Ovary (tissue), 10 donors: ENCODE measurements at places on chromosomes 3 and 15. TPM values are rescaled to one million over a fixed set of nuclear protein-coding genes. Genes with fewer than 3 reads are reported as not detected.
A peak's percentile ranks its signal among the peaks of the same experiment; 100 is the strongest.

Gene NKIRAS1
- 12.1 TPM for total RNA-seq

GRCh38 chr3:114857299-114857701 lies 289.8 kb downstream of the ZBTB20 start:
- H3K27ac ChIP-seq: no peak overlapping the region
- no peaks in the 10 kb centered on the region for H3K4me1 ChIP-seq
- H3K27me3 ChIP-seq: no peaks in the 10 kb centered on the region
- H3K36me3 ChIP-seq: no peaks in the 10 kb centered on the region

- H3K4me1 ChIP-seq: peaks cover 7% of the 10 kb centered on the region
- peak; percentile 50 for DNase-seq
- no peaks in the 10 kb centered on the region for H3K36me3 ChIP-seq
- H3K4me3 ChIP-seq: no peak overlapping the region
Measured at GRCh38 chr3:40924559-40925141, 274.7 kb upstream of the CTNNB1 start.

Gene DOCK3
- not detected for total RNA-seq

Gene GAP43
- total RNA-seq: not detected

DNA sequence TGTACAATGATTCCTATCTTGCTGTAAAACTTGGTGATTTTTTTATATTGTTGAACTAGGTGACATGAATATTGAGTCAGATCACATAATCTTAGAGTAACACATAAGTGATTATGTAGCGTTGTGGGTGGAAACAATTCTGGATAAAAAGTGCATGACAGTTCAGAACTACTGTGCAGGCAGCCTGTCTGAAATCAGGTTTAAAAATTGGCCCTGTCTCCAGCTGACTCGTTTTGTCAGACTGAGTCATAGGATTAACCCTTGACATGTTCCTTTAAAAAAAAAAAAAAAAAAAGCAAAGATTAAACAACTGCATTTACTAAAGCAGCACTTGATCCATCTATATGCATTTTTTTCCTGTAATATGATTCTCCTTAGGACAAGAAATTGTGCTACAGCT lies 160.0 kb upstream of the CGNL1 start:
- no peaks in the 10 kb centered on the region for H3K36me3 ChIP-seq
- no peaks in the 10 kb centered on the region for H3K27me3 ChIP-seq
- H3K27ac ChIP-seq: no peak overlapping the region
- H3K4me1 ChIP-seq: peaks cover 4% of the 10 kb centered on the region
- no peak for DNase-seq

DNA sequence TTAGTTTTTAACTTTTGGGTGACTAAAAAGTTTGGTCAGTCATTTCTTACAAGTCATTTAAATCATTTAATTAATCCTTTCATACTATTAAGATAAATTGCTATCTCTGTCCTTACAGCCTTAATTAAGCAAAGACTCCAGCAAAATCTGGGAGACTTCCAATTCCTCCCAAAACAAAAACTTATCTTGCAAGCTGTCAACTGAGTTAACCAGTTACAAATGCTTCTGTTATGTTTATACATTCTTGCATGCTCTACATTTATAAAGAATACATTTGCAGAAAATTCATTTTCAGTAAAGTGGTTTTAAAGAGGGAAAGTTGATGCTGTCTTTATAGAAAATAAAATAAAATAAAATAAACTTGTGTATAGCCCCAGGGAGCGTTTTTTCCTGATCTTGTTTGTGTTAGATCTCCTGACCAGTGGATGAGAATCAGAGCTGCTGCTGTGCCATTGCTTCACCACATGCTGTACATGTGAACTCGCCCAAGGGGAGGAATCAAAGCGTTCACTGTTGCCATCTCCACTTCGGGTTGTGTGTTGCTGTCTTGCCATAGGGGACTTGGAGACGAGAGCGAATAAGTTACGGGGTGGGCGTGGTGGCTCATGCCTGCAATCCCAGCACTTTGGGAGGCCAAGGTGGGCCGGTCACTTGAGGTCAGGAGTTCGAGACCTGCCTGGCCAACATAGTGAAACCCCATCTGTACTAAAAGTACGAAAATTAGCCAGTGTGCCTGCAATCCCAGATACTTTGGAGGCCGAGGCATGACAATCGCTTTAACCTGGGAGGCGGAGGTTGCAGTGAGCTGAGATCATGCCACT lies 5.5 kb downstream of the CCR4 start:
- DNase-seq: no peak
- no peaks in the 10 kb centered on the region for H3K36me3 ChIP-seq
- no peak overlapping the region for H3K4me3 ChIP-seq
- H3K27me3 ChIP-seq: no peaks in the 10 kb centered on the region
- H3K27ac ChIP-seq: no peak overlapping the region
- peaks cover 6% of the 10 kb centered on the region for H3K4me1 ChIP-seq

DNA sequence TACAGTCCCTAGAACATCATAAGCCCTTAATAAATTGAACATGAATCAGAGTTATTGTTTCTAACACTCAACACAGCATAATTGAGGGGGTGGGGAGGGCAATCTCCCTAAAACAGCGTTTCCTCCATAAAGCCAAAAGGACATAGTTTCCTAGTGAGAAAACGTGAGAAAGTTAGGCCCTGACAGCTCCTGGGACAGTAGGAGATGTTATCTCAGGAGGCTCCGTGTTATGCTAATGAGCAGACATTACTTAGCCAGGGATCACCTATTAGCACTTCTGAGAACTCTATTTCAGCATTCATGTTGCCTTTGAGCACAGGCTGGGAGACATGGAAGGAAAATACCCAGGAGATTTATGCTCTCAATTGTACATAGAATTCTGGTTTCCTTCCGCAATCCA lies 229.1 kb upstream of the ADAMTS9 start:
- H3K4me3 ChIP-seq: no peak overlapping the region
- no peaks in the 10 kb centered on the region for H3K27me3 ChIP-seq
- no peak overlapping the region for H3K27ac ChIP-seq

- H3K36me3 ChIP-seq: no peaks in the 10 kb centered on the region
- H3K4me3 ChIP-seq: no peak overlapping the region
- H3K27me3 ChIP-seq: no peaks in the 10 kb centered on the region
- no peak for DNase-seq
Measured at GRCh38 chr3:111509308-111509707, 32.7 kb upstream of the CD96 start.

Gene SPTSSB
- not detected for total RNA-seq

DNA sequence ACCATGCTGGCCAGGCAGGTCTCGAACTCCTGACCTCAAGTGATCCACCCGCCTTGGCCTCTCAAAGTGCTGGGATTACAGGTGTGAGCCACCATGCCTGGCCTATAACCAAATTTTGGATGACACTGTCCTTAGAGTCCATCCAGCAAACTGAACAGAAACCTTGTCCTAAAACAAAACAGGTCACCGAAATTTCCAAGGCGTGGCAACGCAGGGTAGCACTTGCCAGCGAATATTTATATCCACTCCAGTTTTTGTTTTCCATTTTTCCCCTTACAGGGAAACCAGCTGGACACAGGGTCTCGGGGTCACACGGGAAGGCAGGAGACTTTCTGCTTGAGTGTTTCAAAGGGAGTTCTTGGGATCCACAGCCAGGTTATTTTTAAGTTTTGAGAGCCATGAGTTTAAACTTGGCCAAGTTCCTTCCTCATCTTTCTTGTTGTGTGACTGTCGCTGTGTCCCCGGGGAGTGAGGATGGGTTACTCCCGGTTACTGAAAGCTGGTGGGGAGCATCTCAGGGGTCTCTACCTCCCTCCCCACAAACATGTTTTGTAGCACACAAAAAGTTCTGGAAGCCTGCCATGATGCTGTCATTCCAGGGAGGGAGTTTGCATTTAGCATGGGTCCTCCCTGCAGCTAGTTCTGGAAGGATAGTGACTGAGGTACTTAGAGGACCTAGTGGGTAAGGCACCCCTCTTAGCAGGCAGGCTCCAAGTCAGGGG lies 12.6 kb downstream of the LIMD1 start:
- peaks cover 21% of the 10 kb centered on the region for H3K4me1 ChIP-seq
- no peaks in the 10 kb centered on the region for H3K27me3 ChIP-seq
- DNase-seq: peak; percentile 74
- H3K27ac ChIP-seq: no peak overlapping the region

DNA sequence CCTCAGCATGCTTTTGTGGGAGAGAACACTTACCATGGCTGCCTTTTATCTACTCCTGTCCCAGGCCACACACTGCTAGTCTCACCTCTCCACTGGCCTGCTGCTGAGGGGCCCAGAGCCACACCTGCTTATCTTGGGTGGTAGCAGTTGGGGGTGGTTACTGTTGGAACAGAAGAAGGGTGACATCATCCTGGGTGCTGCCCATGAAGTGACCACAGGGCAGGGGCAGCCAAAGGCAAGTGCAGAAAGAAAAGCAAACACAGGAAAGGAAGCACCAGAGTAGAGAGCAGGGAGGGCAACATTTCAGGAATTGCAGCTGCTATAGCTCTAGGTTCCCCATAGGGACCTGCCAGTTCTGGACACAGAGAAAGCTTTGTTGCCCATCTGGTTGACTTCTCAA lies 345.2 kb downstream of the VPS13C start:
- H3K27ac ChIP-seq: no peak overlapping the region
- DNase-seq: no peak
- H3K36me3 ChIP-seq: no peaks in the 10 kb centered on the region
- no peaks in the 10 kb centered on the region for H3K4me1 ChIP-seq

- no peak overlapping the region for H3K27ac ChIP-seq
- H3K4me1 ChIP-seq: no peaks in the 10 kb centered on the region
- no peaks in the 10 kb centered on the region for H3K36me3 ChIP-seq
- H3K27me3 ChIP-seq: no peaks in the 10 kb centered on the region
Measured at GRCh38 chr15:70647396-70647795, 116.0 kb downstream of the UACA start.

Gene A4GNT
- total RNA-seq: not detected

Gene SEMA6D
- total RNA-seq: 39.8 TPM

DNA sequence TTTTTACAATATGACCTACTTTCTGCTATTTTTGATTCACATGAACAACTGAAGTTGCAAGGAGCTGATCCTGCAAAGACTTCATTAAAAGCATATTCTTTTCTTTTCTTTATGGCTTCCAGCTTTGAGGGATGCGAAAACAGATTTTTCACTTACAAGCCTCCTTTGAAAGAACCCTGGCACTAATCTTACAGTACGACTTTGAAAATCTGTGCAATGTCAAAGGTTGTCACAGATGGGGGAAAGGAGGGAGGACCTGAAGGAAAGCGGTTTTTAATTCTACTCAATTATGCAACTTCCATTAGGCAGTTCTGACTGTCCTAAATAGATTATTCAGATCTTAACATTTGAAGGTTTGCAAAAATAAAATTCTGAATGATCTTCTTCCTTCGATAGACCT lies 130.5 kb downstream of the TNIK start:
- H3K36me3 ChIP-seq: no peaks in the 10 kb centered on the region
- no peak overlapping the region for H3K4me3 ChIP-seq
- no peaks in the 10 kb centered on the region for H3K4me1 ChIP-seq
- no peaks in the 10 kb centered on the region for H3K27me3 ChIP-seq
- H3K27ac ChIP-seq: no peak overlapping the region

DNA sequence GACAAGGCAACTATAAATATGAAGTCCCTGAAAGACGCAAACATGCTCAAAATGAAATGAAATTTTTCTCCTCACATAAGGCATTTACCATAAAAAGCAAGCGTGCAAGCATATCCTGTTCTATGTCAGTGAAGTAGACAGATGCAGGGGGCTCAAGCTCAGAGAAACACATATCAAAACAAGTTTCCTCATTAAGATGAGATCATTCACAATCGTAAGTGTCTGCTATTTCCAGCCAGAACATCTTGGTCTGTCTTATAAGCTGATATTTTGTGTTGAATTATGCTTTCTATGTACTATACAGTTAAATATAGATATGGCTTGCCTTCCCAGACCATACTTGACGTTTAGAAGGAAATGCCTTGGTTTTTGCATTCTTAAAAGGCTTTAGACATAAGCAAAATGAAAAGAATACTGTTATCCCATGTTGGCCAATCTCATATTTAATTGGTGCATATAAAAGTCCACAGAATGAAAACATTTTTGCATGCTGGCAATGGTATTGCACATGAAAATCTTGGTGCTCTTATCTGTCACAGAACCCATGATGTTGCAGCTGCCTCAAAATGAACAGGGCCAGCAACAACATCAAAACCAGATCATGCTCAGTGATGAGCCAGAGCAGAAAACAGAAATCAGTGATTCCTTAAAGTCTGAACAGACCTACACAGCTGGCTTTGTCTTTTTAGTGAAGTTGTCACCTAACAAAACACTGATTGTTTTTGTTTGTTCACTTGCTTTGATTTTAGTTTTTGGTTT lies 65.4 kb downstream of the SIDT1 start:
- H3K27me3 ChIP-seq: no peaks in the 10 kb centered on the region
- H3K36me3 ChIP-seq: no peaks in the 10 kb centered on the region
- no peak overlapping the region for H3K27ac ChIP-seq
- peaks cover 2% of the 10 kb centered on the region for H3K4me1 ChIP-seq

- H3K4me3 ChIP-seq: no peak overlapping the region
- no peaks in the 10 kb centered on the region for H3K36me3 ChIP-seq
- no peak overlapping the region for H3K27ac ChIP-seq
Measured at GRCh38 chr3:13368834-13369233, 51.3 kb downstream of the NUP210 start.

DNA sequence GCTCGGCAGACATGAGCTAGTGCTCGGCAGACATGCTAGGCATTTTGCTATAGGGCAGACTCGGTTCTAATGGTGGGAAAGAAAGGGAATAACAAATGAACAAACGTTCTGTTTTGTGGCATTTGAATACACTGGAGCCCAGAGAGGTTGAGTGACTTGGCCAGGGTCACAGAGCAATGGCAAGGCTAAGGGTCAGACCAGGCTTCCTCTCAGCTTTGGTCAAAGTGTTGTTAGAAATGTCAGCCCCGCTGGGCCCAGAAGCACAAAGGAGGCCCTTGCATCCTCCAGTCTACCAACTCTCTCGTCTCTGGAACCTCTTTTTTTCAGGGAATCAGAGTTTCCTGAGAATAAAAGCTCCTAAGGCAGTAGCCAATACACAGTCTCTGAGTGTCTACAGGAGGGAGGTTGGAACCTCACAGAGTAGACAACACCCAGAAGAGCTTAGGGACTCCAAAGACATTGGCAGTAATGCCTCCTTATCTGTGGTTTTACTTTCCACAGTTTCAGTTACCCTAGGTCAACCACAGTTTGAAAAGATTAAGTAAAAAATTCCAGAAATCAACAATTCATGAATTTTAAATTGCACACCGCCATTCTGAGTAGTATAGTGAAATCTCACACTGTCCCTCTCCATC lies 47.3 kb downstream of the SSUH2 start:
- no peaks in the 10 kb centered on the region for H3K27me3 ChIP-seq
- no peaks in the 10 kb centered on the region for H3K4me1 ChIP-seq
- no peak overlapping the region for H3K4me3 ChIP-seq
- H3K27ac ChIP-seq: no peak overlapping the region
- H3K36me3 ChIP-seq: no peaks in the 10 kb centered on the region
- DNase-seq: no peak

GRCh38 chr3:65924762-65925161 lies 114.0 kb downstream of the MAGI1 start:
- no peaks in the 10 kb centered on the region for H3K36me3 ChIP-seq
- no peak overlapping the region for H3K4me3 ChIP-seq
- H3K4me1 ChIP-seq: peaks cover 1% of the 10 kb centered on the region
- DNase-seq: no peak
- no peaks in the 10 kb centered on the region for H3K27me3 ChIP-seq
